Tibial nerve (tissue), 4 donors: ENCODE measurements at places on chromosomes 2 and 18.

- no peaks in the 10 kb centered on the region for H3K36me3 ChIP-seq
- H3K27ac ChIP-seq = no peak overlapping the region
- no peak overlapping the region for H3K4me3 ChIP-seq
- no peaks in the 10 kb centered on the region for H3K4me1 ChIP-seq
- H3K27me3 ChIP-seq = no peaks in the 10 kb centered on the region
Measured at GRCh38 chr2:227153758-227154486, 10.1 kb downstream of the COL4A4 start.

DNA sequence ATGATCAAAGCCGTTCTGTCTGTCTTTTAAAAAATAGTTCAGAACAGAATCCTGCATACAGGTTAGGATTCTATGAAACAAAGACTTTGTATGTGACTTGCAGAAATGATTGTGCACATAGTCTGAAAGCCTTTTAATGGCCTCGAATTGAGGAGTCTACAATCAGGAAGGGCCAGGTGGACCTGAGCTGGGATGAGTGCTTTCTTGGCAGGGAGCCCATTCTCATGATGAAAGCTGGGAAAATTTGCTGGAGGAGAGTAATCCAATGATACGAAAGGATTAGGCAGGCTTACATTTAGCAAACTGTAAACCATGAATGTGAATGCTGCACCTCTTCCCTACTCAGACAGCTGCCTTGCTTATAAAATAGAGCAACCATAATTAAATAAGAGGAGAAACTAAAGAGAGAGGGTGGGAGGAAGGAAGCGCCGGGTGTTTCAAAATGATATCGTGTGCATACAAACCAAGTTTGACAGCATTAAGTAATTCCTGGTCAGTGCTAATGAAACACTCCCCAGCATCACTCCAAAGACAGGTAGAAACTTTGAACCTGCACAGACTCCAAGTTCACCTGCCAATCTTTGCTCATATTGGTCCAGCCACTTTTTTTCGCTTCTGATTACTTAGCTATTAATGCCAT lies 23.7 kb upstream of the CXCR4 start:
- no peaks in the 10 kb centered on the region for H3K36me3 ChIP-seq
- no peaks in the 10 kb centered on the region for H3K4me1 ChIP-seq
- H3K27me3 ChIP-seq = no peaks in the 10 kb centered on the region
- no peak for DNase-seq
- H3K27ac ChIP-seq = no peak overlapping the region

- H3K4me3 ChIP-seq = no peak overlapping the region
- H3K27me3 ChIP-seq = no peaks in the 10 kb centered on the region
- H3K4me1 ChIP-seq = no peaks in the 10 kb centered on the region
- H3K36me3 ChIP-seq = no peaks in the 10 kb centered on the region
- no peak overlapping the region for H3K27ac ChIP-seq
Measured at GRCh38 chr2:76075126-76075525, 364.4 kb upstream of the GCFC2 start.

DNA sequence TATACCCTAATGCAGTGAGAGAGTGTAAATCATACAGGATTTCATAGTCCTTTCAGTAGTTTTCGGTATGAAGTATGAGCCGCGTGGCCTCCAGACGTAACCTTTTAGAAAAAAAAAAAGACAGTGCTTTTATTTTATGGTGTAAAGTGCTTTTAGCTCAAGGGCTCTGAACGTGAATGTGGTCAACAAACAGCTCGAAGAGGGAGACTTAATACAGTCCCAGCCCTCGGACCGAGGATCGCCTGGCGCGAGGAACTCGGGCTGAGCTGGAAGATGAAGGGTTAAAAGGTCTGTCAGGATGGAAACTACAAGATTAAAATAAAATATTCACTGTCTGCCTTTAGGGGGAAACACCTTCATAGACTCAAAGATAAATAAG lies 4.0 kb upstream of the BCL11A start:
- DNase-seq = no peak
- no peak overlapping the region for H3K27ac ChIP-seq
- no peaks in the 10 kb centered on the region for H3K4me1 ChIP-seq
- H3K36me3 ChIP-seq = no peaks in the 10 kb centered on the region
- H3K27me3 ChIP-seq = peaks cover 5% of the 10 kb centered on the region

GRCh38 chr2:125224830-125225229 lies 1199.7 kb downstream of the CNTNAP5 start:
- H3K4me1 ChIP-seq = no peaks in the 10 kb centered on the region
- no peaks in the 10 kb centered on the region for H3K27me3 ChIP-seq
- no peaks in the 10 kb centered on the region for H3K36me3 ChIP-seq
- H3K4me3 ChIP-seq = no peak overlapping the region

DNA sequence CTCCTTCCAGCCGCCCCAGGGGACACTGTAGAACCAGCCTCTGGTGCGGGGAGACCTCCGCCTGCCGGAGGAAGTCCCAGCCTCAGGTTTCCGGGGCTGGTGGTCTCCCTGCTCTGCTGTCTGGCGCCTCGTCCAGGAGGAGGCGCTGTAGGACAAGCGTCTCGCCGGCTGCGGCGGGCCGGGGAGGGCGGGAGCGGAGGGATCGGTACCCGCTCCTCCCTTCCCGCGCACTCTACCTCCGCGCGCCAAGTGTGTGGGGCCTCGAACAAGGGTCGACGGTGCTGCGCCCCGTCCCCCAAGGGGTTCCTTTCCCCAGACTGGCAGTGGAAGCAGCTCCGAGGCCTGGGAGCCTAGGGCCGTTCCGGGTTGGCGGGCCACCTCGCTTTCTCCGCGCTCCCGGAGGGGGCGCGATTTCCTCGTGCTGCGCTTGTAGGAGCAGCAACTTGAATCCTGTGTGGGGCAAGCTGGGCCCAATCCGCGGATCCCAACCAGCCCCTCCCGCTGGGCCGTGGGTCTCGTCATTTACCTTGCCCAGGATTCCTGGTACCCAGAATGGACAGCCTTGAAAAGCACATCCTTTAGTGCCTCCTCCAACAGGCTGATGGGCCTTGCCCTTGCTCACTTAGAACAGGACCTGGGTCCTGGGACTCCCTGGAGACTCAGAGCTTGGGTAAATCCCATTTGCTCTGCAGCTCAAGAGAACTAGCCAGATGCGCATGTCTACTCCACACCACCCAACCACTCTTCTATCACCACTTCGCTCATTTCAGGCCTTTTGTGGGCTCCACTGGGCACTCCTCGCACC lies 10.6 kb upstream of the HOXD4 start:
- no peaks in the 10 kb centered on the region for H3K36me3 ChIP-seq
- peak overlapping the region; percentile 52 for H3K4me3 ChIP-seq
- H3K4me1 ChIP-seq = no peaks in the 10 kb centered on the region
- peak overlapping the region; percentile 55 for H3K27ac ChIP-seq
- H3K27me3 ChIP-seq = no peaks in the 10 kb centered on the region

GRCh38 chr2:225632351-225632750 lies 232.8 kb downstream of the NYAP2 start:
- H3K36me3 ChIP-seq = no peaks in the 10 kb centered on the region
- DNase-seq = no peak
- H3K27ac ChIP-seq = no peak overlapping the region
- no peaks in the 10 kb centered on the region for H3K27me3 ChIP-seq
- H3K4me3 ChIP-seq = no peak overlapping the region

GRCh38 chr2:147255812-147256211 lies 589.0 kb upstream of the ACVR2A start:
- H3K4me3 ChIP-seq = no peak overlapping the region
- no peak for DNase-seq
- no peak overlapping the region for H3K27ac ChIP-seq
- no peaks in the 10 kb centered on the region for H3K36me3 ChIP-seq
- no peaks in the 10 kb centered on the region for H3K4me1 ChIP-seq

- H3K4me3 ChIP-seq = no peak overlapping the region
- H3K27me3 ChIP-seq = no peaks in the 10 kb centered on the region
- H3K36me3 ChIP-seq = no peaks in the 10 kb centered on the region
- no peak for DNase-seq
Measured at GRCh38 chr18:45352874-45353273, 262.4 kb upstream of the SLC14A2 start.

DNA sequence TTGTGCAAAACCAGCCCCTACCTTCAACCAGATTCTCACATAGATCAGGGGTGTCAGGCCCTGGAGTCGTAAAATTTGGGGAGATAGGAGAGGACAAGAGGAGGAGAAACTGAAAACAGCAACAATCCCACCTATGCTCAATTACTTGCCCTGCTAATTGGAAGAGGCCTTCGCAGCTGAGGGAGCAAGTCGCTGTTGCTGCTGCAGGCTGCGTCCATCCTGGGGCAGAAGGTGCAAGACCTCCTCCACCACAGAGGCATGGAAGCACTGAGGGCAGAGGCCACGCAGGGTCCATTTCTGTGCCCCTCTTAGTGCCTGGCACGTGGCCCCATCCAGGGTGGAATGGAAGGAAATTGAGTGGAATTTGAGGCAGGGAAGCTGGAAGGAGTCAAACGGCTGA lies 36.5 kb downstream of the CNGA3 start:
- no peak overlapping the region for H3K27ac ChIP-seq
- H3K36me3 ChIP-seq = no peaks in the 10 kb centered on the region
- no peaks in the 10 kb centered on the region for H3K4me1 ChIP-seq
- no peak overlapping the region for H3K4me3 ChIP-seq
- DNase-seq = no peak
- no peaks in the 10 kb centered on the region for H3K27me3 ChIP-seq

DNA sequence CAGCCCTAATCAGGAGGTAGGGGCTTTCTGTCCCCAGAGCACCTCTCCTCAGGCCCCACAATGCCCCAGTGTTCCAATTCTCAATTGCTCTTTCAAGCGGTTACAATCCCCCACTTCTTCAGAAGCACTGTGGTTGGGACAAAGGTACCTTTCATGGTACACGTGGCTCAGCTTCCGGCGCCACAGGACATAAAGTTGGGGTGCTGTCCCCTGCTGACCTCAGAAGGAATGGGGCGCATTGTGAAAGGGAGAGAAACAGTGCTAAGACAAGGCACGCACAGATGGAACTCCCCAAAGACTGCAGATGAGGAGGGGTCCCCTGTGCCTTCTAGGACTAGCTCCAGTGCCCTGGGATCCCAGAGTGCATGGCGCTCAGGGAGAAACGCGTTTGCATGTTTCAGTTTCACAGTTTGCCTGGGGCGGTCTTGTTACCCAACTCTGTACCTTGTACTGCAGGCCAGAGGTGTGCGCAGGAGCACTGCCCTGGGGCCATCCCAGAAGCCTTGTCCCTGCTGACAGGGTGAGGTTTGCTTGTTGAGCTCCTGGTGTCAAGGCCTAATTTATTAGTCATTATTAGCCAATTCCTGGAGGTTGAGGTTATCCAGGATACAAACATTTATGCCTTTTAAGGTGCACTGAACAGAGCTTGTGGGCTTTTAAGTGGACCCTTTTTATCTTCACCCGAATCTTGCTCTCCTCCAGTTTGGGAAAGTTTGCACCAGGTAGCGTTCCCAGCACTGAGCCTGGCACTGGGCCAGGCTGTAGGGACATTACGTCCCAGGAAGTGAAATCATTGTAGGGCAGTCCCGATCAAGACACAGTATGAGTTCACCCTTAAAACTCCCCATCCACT lies 7.6 kb downstream of the CNDP1 start:
- H3K4me3 ChIP-seq = no peak overlapping the region
- no peaks in the 10 kb centered on the region for H3K27me3 ChIP-seq
- H3K36me3 ChIP-seq = no peaks in the 10 kb centered on the region
- peak overlapping the region; percentile 37 for H3K27ac ChIP-seq
- no peaks in the 10 kb centered on the region for H3K4me1 ChIP-seq
- DNase-seq = no peak

DNA sequence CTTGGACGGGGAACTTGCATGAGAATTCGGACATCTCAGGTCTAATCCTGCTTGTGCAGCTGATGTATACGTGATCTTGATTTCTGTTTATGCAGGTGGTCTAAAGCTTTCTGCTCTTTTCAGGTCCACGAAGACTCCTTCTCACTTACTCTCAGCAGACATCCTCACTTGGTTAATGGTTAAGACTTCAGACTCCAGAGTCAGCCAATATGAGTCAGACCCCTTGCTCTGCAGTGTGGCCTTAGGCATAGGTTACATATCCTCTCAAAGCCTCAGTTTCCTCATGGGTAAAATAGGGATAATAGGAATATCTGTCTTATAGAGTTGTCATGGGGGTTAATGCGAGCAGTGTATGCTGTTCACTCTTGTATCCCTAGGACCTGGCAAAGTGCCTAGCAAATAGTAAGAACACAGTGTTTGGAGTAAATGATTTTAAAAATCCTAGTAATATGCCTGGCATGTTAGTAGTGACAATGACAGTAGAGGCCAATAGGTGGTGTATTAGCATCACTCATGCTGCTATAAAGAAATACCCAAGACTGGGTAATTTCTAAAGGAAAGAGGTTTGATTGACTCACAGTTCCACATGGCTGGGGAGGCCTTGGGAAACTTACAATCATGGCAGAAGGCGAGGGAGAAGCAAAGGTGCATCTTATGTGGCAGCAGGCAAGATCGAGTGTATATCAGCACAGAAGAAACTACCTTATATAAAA lies 42.3 kb downstream of the XRCC5 start:
- H3K4me1 ChIP-seq = no peaks in the 10 kb centered on the region
- no peak overlapping the region for H3K27ac ChIP-seq
- DNase-seq = no peak

DNA sequence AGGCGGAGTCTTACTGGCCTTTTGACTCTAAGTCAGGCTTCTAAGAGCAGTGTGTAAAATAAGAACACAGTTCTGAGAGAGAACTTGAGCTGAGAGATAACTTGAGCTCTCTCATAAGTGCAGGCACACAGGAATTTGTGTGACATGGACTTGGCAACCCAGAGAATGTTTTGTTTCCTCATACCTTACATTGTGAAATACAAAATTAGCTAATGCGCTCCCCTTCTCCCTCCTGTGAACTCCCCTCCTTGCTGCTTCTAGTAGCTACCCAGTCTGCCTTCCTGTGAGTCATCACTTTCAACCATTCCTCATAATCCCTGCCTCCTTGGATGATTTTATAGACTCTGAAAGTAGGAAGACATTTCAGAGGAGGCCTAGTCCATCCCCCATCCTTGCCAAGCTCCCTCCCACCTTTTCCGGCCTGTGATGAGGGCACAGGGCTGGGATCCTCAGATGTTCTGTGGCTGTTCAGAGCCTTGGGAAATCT lies 22.6 kb downstream of the FER1L5 start:
- H3K27me3 ChIP-seq = no peaks in the 10 kb centered on the region
- DNase-seq = peak; percentile 29
- H3K4me1 ChIP-seq = no peaks in the 10 kb centered on the region
- H3K4me3 ChIP-seq = no peak overlapping the region
- H3K27ac ChIP-seq = no peak overlapping the region
- no peaks in the 10 kb centered on the region for H3K36me3 ChIP-seq

DNA sequence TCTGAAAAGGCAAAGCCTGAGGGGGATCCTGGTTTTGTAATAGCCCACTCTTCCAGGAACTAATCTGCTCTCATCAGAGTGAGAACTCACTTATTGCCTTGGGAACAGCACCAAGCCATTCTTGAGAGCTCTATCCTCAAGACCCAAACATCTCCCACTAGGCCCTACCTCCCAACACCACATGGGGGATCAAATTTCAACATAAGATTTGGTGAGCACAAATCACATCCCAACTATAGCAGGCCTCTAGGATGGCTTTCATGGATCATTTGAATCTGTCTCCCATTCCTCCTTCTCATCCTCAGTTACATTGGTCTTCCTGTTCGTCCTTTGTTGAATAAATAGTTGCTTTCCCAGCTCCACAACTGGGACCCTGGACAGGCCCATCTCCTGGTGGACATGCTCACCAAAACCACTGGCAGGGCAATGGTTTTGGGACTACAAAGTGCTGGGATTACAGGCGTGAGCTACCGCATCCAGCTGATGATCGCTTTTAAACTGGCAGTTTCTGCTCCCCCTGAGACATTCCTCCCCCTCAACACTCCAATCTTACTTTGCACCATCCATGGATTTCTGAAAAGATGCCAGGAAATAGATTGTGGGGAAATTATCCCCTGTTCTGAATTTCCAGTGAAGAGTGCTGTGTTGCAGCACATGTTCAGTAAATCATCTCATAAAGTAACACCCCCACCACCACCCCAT lies 42.6 kb downstream of the MCFD2 start:
- no peaks in the 10 kb centered on the region for H3K36me3 ChIP-seq
- H3K4me3 ChIP-seq = no peak overlapping the region
- H3K27ac ChIP-seq = no peak overlapping the region
- peaks cover 20% of the 10 kb centered on the region for H3K4me1 ChIP-seq
- DNase-seq = no peak

- H3K27me3 ChIP-seq = no peaks in the 10 kb centered on the region
- H3K4me3 ChIP-seq = no peak overlapping the region
Measured at GRCh38 chr2:75558136-75558535, 2.6 kb downstream of the EVA1A start.
